Fibroblast of skin of left quadriceps (primary cell): ENCODE measurements at places on chromosomes 5 and 9.
A peak's percentile ranks its signal among the peaks of the same experiment; 100 is the strongest.

DNA sequence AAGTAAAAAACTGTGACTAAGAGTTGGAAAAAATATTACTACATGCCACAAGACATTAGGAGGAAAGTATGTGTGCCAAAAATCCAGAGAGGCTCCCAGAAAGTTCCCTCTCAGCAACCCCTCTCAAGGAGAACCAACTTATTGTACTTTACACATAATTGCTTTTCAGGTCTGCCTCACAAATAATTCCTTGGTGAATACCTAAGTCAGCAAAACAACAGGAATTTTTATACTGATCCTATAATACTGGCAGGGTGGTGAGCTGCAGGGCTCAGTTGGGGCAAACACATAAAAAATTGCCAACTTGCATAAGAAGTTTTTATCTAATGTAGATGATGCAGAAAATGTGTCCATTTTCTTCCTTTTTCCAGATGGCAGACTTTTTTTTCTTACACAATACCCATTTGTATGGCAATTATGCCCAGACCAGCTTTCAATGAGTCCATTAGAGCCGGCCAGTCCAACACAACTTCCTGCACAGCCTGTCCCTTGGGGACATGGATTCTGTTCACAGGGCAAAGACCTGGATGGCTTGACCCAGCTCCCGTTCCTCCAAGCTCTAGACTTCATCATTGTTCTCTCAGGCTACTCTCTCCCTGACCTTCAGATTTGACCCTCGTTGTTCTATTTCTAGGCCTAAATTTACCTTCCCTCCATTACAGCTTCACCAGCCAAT is 31.3 kb downstream of the MARCHF3 start:
- no peak for DNase-seq

GRCh38 chr9:129270205-129270604 is 92.1 kb upstream of the IER5L start:
- no peak for DNase-seq

GRCh38 chr5:9337928-9338595 is 207.8 kb downstream of the SEMA5A start:
- peak; percentile 75 for DNase-seq

- DNase-seq = no peak
Measured at GRCh38 chr5:37839407-37840052, at the start of gene GDNF. GDNF (minus strand) TSS chr5:37840041; CDS start chr5:37834796, 5,245 bp downstream.

DNA sequence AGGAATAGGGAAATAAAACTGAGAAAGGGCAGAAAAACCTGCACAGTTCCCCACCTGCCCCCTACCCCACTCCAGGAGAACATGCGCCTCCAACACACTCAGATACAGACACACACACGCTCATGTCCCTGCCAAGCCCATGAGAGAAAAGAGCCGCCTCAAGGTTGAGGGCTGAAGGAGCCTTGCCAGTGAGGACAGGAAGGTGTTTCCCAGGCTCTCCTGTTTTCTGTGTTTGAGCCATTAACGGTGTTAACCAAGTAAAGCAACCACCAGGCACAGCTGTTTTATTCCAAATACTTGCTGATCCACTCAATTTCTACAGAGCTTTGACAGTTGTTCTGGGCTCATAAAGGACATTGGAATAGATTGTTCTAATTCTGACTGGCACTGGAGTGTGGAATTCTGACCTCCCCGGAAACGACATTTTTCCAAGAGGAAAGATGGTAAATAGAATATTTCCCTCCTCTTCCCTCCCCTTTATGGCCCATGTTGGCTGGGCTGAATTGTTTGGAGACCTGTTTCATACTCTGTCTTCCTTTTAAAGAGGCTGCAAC is 238.0 kb downstream of the DMAC1 start:
- DNase-seq = no peak

- DNase-seq = no peak
Measured at GRCh38 chr5:10064546-10065195, 185.0 kb downstream of the ATPSCKMT start.

GRCh38 chr9:109453210-109453842 is 44.8 kb downstream of the PTPN3 start:
- DNase-seq = no peak

- no peak for DNase-seq
Measured at GRCh38 chr5:115501464-115502210, 42.9 kb downstream of the FEM1C start.

DNA sequence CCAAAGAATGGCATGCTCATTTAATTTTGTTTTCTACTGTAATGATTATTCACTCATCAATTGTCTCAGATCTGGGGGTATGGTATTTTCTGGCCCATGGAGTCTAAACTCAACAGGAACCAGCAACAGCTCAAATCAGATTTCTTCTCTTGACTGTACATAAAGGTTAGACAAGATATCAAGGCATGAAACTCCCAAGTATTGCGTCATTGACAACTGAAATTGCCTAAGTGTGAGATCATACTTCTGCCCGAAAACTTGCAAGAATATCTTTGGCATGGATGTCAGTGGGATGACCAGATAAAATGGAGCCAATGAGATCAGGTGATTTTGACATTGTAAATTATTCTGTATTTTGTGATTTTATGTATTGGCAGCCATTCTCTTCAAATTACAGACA is 141.7 kb upstream of the STK32A start:
- no peak for DNase-seq

GRCh38 chr5:140647042-140647419 is 399 bp downstream of the NDUFA2 start:
- no peak for DNase-seq

DNA sequence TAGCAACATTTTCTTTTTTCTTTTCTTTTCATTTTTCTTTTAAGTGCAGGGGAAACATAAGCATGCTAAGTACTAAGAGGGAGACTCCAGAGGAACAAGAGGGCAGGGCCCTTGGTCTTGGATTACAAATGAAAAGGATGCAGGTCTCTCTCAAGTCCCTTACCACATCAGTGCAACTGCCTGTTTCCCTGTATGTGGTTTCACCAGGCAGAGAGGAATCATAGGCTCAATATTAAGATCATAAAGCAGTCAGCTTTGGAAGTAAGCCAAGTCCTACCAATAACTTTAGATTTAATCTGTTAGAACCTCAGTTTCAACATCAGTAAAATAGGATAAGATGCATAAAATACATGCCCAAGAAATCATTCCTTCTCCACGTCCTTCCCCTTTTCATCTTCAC is 422.7 kb upstream of the PAPPA start:
- no peak for DNase-seq

- DNase-seq = no peak
Measured at GRCh38 chr9:129498451-129499384, 122.2 kb downstream of the C9orf50 start.

DNA sequence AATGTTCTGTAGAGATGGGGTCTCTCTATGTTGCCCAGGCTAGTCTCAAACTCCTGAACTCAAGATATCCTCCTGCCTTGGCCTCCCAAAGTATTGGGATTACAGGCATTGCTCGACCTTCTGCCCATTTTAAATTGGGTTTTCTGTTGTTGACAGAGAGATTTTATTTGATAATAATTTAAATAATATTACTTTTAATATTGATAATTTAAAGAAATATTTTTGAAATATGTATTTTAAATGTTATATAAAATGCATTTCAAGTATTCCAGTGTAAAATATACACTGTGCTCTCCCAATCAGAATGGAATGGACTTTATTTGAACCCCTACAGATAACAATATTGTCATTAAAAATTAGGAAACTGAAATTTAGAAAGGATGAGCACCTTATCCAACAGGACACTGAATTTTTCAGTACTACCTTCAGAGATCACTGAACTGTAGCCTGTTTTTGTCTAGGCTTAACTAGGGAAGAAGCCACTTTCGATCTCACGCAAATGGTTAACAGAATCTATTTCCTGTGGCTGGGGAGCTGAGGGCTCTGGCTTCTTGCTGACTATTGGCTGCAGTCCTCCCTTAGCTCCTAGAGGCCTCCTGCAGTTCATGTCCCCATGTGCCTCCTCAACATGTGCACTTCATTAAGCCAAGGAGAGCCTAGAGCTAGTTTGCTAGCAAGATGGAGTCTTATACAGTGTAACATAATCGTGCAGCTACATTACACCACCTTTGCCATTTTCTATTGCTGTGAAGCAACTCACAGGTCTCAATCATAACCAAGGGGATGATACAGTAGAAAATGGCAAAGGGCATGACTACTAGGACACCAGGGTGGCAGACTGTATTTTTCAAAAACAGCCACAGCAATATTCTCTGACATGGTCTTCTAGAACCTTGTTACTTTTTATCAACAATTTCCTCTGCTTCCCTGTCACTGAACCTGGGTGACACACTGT is 150.0 kb downstream of the CDC42SE2 start:
- peak; percentile 51 for DNase-seq

DNA sequence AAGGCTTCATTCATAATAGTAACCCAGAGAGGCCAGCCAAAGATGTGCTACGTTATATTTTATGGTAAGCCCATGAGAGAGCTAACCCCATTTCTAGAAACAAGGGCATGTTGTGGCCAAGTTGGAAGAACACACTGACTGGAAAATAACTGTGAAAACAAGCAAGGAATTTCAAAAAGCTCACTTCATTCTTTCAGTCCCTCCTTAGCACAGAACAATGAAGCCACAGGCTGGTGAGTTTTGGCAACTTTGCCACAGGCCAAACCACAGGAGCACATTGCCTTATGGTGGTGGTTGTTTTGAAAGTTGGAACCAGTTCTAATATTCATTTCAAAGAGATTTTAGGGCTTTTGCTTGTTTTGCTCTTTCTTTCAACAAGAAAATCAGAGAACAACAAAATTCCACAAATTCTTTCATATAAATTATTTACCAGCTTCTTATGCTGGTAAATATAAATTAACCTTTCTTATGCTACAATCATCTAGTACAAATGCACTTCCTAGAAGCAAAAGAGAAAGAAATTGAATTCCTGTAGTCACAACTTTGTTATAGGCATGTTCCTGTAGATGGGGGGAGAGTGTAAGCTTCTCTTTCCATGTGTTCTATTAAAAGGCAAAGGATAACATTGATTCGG is 225.4 kb upstream of the RFX3 start:
- peak; percentile 47 for DNase-seq

DNA sequence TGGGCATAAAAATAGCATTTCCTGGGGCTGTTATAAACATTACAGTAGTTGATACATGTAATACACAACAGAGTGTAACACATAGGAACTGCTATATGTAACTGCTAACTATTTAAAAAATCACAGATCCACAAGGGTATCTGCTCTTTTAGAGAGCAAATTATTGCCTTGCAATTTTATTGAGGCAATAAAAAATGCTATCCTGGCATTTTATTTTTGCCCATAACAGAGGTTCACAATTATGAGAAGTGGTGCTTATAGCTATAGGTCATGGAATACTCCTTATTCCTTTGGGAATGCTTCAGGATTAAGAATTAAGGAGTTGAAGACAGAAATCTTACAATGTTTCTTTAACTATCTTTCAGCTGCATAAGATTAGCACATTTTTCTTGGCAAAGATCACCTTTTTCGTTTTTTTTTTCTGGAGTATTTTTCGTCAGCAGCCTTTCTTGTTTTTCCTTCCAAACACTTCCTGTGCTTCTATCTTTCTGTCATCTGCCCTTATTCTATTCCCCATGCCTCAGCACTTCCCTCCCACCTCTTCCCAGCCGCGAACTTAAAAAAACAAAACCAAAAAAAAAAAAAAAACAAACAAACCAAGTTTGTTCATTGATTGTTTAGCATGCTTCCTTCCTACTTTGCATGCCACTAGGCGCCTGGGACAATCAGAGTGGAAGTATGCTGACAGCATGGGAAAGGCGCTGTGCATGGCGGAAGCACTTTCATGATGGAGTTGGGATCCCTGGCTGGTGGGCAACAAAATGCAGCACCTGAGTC is 264.2 kb downstream of the MAST4 start:
- DNase-seq = peak; percentile 19

GRCh38 chr5:88551724-88552345 is 283.2 kb upstream of the TMEM161B start:
- no peak for DNase-seq
